Mesenchymal stem cell (in vitro differentiated cells and primary cell): ENCODE measurements at places on chromosomes 13 and 19.
A peak's percentile ranks its signal among the peaks of the same experiment; 100 is the strongest.

GRCh38 chr13:106178816-106179215 is 356.6 kb downstream of the EFNB2 start:
- H3K36me3 ChIP-seq: no peaks in the 10 kb centered on the region
- no peak overlapping the region for H3K4me3 ChIP-seq
- no peaks in the 10 kb centered on the region for H3K27me3 ChIP-seq
- DNase-seq: no peak
- no peak overlapping the region for H3K27ac ChIP-seq
- H3K4me1 ChIP-seq: peaks cover 3% of the 10 kb centered on the region

DNA sequence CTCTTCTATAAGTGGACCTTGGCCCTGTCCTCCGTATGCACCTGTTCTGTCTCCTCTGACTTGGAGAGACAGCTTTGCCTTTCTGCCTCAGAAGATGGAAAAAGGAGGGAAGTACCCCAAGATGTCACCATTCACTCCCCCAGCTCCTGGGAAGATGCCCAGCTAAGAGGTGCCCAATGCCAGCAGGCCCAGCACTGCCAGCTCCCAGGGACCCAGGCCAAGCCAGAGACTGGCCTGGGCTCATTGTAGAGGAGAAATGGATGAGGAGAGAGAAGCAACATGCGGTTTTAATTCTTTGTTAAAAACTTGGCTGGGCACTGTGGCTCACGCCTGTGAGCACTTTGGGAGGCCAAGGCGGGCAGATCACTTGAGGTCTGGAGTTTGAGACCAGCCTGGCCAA is 111.5 kb upstream of the ZNF507 start:
- H3K36me3 ChIP-seq: no peaks in the 10 kb centered on the region
- DNase-seq: no peak
- H3K27me3 ChIP-seq: no peaks in the 10 kb centered on the region
- H3K4me3 ChIP-seq: no peak overlapping the region

- no peak overlapping the region for H3K27ac ChIP-seq
- no peaks in the 10 kb centered on the region for H3K27me3 ChIP-seq
- H3K4me3 ChIP-seq: no peak overlapping the region
- peak; percentile 68 for DNase-seq
- H3K36me3 ChIP-seq: peaks cover 72% of the 10 kb centered on the region
- H3K4me1 ChIP-seq: peaks cover 63% of the 10 kb centered on the region
Measured at GRCh38 chr19:14476673-14477401, 1.7 kb upstream of the PTGER1 start.

DNA sequence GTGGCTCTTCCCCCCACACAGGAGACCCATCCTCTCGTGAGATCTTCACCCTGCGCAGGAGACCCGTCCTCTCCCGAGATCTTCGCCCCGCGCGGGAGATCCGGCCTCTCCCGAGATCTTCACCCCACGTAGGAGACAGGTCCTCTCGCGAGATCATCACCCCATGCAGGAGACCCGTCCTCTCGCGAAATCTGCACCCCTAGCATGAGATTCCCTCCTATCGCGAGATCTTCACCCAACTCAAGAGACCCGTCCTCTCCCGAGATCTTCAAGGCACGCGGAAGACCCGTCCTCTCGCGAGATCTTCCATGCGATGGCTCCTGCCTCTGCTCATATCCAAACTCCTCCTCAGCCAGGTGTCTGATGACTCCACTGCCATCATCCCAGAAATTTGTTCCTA is 24.3 kb downstream of the LAIR2 start:
- H3K27me3 ChIP-seq: no peaks in the 10 kb centered on the region
- H3K4me1 ChIP-seq: no peaks in the 10 kb centered on the region
- no peak for DNase-seq
- no peaks in the 10 kb centered on the region for H3K36me3 ChIP-seq
- no peak overlapping the region for H3K27ac ChIP-seq

- no peak for DNase-seq
- H3K36me3 ChIP-seq: no peaks in the 10 kb centered on the region
- no peaks in the 10 kb centered on the region for H3K27me3 ChIP-seq
- no peak overlapping the region for H3K4me3 ChIP-seq
Measured at GRCh38 chr13:33217256-33217655, 68.3 kb downstream of the STARD13 start.
